ENCODE measurements at places on chromosomes 1 and 21.

GRCh38 chr1:154802982-154803920 lies 66.8 kb downstream of the KCNN3 start:
- DNase-seq, result no peak

DNA sequence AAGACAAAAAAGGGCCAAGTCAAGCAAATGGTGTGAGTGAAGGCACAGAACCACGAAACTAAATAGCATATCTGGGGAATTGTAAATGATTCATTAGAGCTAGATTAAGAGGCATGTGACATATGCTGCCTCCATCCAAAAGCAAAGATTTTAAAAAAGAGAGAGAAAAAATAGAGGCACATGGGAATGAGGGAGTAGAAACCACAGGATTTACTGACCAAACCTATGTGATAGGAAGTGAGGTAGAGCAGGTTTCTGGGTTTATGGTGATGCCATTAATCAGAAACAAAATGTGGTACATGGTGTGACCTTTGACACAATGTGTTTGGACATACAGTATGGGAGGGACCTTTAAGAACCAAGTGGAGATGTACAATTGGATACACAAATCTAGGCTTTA lies 13.6 kb downstream of the C1orf52 start:
- DNase-seq, result no peak

DNA sequence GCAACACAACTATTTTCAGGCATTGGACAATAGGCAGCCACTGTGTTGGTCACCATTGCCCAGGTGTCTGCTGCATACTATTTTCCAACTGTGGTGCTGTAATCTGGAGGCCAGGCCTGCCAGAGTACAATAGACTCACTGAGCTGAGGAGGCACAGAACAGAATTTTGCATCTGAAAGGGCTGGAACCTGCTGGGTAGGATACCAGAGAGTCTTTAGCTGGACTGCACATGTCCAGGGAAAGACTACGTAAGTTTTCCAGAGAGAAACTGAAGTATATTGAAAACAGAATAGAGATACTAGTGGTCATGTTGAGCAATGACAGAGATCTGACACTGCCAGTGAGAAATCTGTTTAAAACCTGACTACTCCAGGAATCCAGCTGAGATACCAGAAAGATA lies 200.8 kb downstream of the RASAL2 start:
- DNase-seq, result no peak

GRCh38 chr1:204407295-204407971 lies 4.2 kb downstream of the PPP1R15B start:
- DNase-seq, result no peak

GRCh38 chr1:41466146-41466545 lies 18.3 kb downstream of the EDN2 start:
- no peak for DNase-seq

DNA sequence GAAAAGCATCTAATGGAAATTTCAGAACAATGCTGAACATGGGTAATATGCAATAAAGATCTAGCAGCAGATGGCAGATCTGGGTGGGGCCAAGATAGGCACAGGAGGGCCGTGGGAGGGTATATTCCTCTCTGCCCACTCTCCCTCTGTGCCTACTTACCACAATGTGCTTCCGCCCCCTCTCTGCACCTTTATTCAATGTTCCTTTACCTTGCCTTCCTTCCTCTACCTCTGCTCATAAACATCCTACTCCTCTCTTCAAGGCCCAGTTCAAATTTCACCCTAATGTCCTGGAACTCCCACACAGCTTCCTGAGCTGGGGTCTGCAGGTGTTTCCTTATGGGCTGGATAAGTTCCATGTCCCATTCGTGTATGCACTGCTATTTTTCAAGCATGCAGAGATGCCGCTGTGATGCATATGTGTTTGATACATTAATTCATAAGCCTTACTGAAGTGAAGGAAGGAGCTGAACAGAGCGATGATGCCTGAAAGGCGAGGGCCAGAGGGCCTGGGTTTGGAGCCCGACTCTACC lies 65.6 kb upstream of the EDEM3 start:
- no peak for DNase-seq

DNA sequence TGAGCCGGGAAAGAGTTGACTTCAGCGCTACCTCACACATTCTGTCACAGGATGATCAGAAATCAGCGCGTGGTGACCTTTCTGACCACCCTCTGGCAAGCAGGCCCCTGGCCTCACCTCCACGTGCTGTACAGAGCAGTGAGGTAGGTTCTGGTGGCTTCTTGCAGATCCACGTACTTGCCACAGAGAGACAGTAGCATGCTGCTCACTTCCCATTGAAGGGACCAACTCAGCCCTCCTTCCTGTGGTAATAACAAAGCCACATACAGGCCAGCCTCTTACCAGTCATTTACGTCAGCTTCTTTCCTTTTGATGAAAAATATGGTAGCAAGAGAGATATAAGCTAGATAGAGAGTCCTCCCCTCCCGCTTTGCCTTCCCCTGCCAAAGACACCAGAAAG lies 200.7 kb downstream of the CHRM3 start:
- DNase-seq, result no peak
